Midbrain (tissue), 1 donor: ENCODE measurements at places on chromosomes 2 and 18.

GRCh38 chr2:194103941-194104659, 1552.9 kb upstream of the SLC39A10 start:
- DNase-seq: no peak

DNA sequence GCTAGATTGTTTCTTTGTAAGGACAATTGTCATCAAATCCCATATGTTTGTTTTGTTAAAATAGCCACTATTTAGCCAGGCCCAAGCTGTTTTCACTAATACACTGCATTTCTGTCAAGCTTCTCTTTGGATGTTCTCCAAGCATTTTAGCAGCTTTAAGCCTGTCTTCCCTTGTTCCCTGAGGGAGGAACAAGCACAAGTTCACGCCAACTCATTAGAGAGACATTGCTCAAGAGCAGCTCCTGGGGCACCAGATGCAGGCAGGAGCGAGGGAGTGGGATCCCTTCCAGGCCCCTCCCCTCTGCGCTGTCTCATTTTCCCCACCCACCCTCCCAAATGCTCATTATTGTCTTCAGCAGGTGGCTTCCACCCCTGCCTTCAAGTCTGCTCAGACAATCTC, 32.6 kb upstream of the PPP3R1 start:
- DNase-seq: peak; percentile 17

- no peak for DNase-seq
Measured at GRCh38 chr2:115162494-115163293, 720.3 kb downstream of the DPP10 start.

DNA sequence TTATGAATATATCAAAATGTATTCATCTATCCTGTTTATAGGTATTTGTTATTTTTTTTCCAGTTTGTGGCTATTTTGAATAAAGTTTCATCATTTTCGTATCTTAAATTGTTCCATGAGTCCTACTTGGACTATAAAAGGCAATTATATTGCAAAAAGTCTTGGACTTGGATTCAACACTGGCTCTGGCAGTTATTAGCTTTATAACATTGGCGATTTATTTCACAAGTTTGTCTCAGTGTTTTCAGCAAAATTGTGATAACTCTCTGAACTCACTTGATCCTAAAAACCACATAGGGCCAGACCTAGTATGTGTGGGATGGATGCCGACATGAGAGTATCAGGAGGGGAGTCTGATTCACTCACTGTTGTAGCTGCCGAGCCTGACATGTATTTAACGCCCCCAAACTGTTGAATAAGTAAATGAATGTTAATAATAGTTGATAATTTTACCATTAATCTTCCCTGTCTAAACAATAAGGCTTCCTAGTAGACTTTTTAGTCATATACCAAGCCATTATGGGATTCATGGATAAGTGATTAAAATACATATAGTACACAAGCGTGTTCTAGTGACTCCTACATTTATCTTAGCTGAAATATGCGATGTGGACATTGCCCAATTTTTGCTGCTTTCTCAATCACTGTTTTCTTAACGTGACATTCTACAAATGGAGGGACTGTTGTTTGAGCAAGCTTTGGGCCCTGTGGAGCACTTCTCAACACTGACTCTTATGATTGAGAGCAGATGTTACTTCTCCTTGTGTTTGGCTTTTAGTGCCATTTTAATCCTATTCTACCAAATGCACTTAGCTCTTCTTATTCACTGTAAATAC, 907.6 kb downstream of the EPHA4 start:
- no peak for DNase-seq

- no peak for DNase-seq
Measured at GRCh38 chr2:189109921-189110397, 69.6 kb downstream of the COL5A2 start.

- no peak for DNase-seq
Measured at GRCh38 chr18:62802523-62802922, 87.2 kb downstream of the PHLPP1 start.
